ENCODE measurements at places on chromosomes 16 and 17.

- DNase-seq, result no peak
These were observed 26.3 kb upstream of the OR4D1 start for GRCh38 chr17:58121925-58122324.

DNA sequence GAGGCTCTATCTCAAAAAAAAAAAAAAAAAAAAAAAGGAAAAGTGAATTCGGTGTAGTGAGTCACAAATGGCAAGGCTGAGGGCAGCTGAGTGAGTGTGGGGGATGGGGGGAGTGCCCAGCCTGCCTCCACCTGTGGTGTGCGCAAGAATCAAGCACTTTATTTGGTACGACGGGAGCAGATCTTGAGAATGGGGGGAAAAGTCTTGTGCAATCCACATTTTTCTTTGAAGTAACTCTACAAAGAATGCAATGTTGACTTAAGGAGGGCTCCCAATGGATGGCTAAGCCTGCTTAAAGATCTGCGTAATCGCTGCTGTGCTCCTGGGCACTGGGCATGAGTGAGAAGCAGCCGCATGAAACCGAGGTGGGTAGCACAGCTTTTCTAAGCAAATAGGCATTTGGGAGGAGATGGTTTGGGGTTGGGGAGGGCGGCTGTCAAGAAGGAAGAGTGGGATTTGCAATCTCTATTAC lies 28.2 kb downstream of the ATP2C2 start:
- DNase-seq, result no peak

GRCh38 chr16:55437625-55438024 lies 41.4 kb upstream of the MMP2 start:
- DNase-seq, result no peak

DNA sequence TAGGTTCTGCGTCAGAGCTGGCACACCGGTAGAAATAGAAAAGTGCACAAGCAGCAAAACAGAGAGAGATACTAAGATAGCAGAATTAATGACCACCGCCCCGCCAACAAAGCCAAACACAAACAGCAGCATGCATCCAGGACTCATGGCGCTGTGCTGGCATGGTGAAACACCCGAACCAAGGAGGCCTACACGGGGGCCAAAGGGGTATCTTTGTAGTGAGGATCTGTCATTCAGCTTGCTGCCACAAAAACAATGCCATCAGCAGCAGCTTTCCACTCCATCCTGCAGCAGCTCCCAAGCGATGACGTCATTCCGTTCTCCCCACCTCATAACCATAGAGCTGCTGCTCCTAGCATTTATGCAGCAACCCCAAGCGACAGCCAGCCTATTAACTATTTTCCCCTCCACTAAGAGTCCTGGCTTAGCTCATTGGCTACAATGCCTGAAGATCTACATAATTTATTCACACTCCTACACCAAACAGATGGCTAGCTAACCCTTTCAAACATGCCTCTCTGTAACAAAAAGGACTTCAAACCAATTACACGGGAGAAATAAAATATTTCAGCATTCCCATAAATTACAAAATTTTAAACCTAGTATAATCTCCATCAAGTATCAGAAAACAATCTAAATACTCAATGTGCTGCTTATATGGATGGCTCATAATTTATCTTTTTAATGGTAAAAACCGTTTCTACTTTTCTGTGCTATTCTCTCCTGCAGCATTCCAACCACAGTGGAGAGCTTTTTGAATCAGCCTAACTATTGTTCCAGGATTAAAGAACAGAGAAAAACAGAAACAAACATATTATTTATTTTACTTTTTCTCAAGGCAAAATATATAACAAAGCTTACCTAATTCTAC lies 73.9 kb downstream of the SPAG9 start:
- peak; percentile 44 for DNase-seq

DNA sequence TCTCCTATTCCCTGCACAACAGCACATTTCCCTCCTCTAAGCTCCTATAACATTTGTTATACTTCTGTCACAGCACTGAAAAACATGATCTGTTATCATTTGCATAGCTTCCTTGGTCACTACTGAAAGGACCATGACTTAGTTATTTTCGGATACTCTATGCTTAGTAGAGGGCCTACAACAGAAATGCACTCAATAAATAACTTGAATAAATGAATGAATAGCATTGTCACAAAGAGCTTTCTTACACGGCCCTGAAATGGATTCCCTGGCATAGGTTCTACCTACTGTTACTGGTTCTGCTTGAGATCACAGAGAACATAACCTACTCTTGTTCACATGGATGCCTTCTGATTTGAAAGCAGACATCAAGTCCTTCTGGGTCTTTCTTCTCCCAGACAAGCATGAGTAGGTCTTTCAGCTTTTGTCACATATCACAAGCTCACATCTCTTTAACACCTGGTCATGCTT lies 41.6 kb downstream of the MYO1D start:
- DNase-seq, result no peak

GRCh38 chr16:79083508-79084299 lies 516.8 kb downstream of the MAF start:
- no peak for DNase-seq

DNA sequence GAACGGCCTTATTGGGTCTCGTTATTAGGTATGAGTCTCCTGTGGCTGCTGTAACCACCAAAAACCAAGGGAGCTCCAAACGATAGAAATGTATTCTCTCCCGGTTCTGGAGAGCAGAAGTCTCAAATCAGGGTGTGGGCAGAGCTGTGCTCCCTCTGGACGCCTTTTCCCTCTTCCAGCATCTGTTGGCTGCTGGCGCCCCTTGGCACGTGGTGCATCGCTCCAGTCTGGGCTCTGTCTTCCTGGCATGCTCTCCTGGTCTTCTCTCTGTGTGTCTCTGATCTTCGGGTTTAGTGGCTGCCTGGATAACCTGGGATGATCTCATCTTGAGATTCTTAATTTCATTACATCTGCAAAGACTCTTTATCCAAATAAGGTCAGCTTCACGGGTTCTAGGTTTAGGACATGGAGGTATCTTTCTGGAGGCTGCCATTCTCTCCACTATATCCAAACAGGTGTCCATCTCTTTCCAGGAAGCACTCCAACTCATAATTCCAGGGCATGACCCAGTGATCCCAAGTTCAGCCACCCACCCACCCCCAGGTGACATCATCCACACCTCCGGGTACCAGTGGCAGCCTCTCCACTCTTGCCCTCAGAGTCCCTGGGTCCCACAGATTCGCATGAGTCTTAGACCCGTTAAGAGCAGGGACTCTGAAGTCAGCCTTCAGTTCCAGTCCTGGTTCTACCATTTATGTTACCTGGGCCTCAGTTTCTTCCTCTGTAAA lies 145.5 kb upstream of the FOXF1 start:
- no peak for DNase-seq

DNA sequence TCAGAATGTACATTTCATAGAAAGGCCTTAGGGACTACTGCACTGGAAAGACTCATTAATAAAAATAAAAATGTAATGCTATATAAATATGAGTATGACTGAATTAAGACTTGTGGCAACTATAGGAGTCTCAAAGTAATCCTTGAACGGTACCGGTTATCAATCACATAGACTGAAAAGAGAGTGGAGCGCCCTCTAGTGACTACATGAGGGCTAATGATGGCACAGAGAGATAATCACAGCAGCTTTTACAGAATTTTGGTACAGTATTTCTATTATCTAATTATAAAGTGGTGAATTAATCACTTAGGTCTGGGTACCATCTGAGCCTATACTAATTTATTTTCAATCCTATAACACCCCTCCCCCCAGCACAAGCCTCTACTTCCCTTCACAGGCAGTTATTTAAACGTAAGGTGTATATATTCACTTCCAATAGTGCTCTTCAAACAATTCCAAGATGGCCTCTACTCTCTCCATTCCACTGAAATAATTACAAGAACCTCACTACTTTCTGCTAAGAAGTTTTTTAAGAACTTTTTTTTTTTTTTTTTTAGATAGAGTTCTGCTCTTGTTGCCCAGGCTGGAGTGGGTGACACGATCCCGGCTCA lies 40.7 kb upstream of the ANKFY1 start:
- no peak for DNase-seq

DNA sequence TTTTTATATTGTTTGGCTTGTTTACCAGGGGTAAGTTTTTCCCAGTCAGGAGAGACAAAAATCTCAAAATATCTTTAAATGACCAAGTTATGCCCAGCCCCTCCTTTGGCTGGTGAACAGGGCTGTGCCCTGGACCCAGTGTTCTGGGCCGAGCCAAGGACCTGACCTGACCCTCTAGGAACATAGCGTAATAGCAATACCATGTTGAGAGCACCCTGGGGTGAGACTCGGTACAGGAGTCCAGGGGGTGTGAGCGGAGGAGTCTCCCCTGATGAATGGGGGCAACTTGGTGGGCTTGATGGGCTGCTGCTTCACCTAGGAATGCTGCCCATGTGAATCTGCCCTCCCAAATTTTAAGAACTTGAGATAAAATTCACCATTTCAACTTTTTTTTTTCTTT lies 47.4 kb downstream of the B9D1 start:
- no peak for DNase-seq

DNA sequence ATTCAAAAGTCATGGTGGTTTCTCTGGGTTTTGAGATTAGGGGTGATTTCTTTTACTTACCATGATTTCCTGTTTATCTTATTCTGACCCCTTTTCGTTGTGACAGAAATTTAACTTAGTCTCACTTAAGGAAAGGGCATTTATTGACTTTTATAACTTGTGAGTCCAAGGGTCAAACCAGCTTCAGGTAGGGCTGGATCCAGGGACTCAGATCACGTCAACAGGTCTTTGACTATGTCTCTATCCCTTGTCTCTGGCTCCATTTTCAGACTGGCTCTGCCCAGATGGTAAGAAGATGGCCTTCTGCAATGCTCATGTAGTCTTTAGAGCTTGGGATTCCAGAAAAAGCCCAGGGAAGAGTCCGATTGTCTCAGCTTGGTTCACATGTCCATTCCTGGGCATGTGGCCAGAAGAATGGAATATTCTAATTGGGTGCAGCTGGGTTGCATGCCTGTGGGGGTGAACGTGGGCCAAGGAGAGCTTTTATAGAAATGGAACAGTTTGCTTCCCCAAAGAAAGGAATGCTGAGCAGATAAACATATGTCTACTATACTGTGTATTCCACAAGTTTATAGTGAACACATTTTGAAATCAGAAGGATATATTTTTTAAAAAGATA lies 13.4 kb downstream of the USP43 start:
- DNase-seq, result no peak

- DNase-seq, result no peak
These were observed 677 bp downstream of the P2RX1 start for GRCh38 chr17:3915581-3915994.

DNA sequence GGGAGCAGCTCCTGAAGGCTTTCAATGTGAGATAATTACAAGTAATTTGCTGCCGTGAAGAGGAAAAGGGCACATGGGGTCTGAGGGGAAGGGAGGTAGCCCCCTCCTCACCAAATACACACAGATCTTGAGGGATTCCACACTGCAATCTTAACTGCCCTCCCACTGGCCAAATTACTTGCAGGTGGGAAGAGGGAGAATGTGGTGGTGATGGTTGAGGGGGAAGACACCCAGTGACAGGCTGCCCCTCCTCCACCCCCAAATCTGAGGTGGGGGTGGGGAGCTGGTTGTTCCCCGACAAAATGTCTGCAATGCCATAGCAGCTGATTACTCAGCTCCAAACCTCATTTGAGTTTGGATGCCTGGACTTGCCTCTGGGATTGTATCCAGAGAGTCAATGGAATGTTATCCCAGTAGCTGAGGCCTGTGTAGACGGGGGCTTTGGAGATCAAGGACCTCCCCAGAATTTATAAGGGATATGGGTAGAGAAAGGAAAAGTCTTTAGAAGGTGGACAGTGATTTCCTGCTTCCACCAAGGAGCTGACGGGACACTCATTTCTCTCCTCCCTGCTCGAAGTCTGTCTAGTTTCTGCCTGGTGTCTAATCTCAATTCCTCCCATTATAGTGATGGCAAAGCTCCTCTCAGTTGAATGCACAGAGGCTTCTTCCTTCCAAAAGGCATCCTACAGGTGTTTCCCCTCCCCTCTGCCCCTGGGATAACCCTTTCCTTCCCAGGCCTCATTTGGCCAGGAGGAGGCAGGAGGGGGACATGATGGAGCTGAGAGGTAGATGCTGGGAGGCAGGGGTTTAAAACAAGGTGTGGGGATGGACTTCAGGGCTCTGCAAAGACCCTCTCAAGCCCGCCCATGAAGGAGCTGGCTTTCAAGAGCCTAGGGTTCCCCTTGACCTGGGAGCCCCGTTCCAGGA lies 8.7 kb downstream of the DLX4 start:
- no peak for DNase-seq

GRCh38 chr17:78939615-78940014 lies 14.4 kb upstream of the TIMP2 start:
- no peak for DNase-seq

- DNase-seq, result no peak
These were observed 817.6 kb upstream of the CDH8 start for GRCh38 chr16:62853887-62854286.

DNA sequence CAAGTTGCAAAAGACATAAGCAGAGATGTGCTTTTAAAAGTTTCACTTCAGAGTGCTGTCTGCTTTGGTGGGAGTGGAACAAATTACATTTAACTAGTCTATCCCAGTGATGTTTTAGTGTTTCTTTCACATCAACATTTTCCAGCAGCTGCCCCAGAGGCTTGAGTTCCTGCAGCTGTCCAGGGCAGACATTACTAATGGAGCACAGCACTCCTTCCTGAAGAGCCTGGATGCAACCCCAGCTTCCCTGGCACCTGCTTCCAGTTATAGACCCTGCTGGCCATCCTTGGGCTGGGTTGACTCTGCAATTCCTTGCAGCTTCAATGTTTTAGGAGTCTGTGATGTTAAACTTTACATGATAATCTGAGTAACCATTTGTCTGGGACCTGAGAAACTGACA lies 61.4 kb upstream of the PIRT start:
- DNase-seq, result no peak

DNA sequence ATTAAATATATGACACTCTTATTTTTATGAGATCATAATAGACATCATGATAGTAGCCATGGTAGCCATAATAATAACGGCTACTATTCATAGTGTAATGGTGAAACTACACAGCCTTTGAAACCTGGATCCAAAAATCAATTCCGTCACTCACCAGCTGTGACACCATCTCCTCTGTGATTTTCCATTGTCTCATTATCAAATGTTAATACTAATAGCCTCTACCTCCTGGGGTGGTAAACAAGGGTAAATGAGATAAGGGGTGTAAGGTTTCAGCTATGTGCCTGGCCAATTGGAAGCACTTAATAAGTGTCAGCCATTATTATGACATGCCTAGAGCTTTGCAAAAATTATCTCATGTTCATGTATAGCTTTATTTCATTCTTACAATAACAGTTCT lies 88.6 kb downstream of the CACNG3 start:
- no peak for DNase-seq

- peak; percentile 21 for DNase-seq
These were observed 29.5 kb downstream of the CYLD start for GRCh38 chr16:50771366-50771765.

DNA sequence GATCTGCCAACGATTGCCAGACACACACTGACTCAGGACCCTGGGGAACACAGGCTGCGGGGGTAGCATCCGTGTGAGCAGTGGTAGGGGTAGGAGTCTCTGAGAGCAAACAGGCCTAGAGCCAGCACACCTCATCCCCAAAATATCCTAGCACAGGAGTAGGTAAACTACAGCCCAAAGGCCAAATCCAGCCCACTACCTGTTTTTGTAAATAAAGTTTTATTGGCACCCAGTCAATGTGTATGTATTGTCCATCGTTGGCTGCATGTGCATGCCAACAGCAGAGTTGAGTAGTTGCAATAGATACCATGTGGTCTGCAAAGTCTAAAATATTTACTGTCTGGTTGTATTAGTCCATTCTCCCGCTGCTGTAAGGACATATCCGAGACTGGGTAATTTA lies 55.5 kb upstream of the GPRC5B start:
- DNase-seq, result no peak

Data from AG04450 (cell line).